Peyer's patch (tissue), 4 donors: ENCODE measurements at places on chromosomes 7 and 10.

- H3K27ac ChIP-seq, result no peak overlapping the region
- H3K36me3 ChIP-seq, result no peaks in the 10 kb centered on the region
- no peak for DNase-seq
- H3K27me3 ChIP-seq, result no peaks in the 10 kb centered on the region
- peaks cover 17% of the 10 kb centered on the region for H3K4me1 ChIP-seq
These were observed 61.8 kb downstream of the NRP1 start for GRCh38 chr10:33272635-33273034.

DNA sequence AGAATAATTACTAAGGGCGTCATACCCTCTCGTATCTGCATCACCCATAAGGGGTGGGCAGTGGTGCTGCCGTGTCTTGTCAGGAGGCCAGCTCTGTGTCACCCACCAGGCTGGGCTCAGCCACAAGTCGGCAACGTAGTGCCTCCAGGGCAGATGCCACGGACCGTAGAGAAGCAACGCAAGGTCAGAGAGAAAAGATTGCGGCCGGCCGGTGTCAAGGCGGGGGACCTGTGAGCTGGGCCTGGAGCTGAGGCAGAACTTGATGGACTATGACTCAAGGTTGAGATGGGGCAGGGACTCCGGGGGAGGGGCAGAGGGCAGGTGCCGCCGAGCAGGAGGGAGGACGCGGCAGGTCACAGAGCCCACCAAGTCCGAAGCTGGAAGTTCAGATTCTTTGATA is 29.5 kb downstream of the FOXK1 start:
- H3K4me1 ChIP-seq, result no peaks in the 10 kb centered on the region
- no peak overlapping the region for H3K4me3 ChIP-seq
- H3K27me3 ChIP-seq, result no peaks in the 10 kb centered on the region

GRCh38 chr7:126774077-126774476 is 478.7 kb downstream of the GRM8 start:
- no peak for DNase-seq
- no peaks in the 10 kb centered on the region for H3K36me3 ChIP-seq
- no peaks in the 10 kb centered on the region for H3K27me3 ChIP-seq
- no peak overlapping the region for H3K4me3 ChIP-seq

DNA sequence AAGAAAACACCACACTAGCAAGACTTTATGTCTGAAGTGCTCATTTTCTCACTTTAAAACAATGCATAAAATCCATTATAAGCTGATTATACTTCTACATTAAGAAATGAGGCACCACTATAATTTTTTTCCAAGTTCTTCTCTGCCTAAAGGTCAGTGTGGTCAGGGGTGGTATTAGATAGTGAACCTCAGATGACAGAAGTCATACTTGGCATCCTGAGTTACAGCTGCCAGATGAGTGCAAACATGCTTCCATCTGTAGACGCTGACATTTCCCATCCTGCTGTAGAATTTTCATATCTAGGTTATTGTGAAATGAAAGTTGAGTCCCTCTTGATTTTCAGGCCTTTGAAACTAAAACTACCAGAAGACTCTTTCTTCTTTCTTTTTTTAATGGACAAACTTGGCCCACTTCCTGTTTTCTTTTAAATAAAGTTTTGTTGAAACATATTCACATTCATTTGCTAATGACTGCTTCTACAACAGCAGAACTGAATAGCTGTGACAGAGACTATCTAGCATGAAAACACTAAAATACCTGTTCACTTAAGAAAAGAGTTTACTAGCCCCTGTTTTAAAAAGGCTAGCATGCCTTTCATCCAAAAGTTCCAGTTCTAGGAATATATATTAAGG is 900.8 kb downstream of the XPNPEP1 start:
- no peaks in the 10 kb centered on the region for H3K27me3 ChIP-seq
- no peaks in the 10 kb centered on the region for H3K4me1 ChIP-seq
- no peak overlapping the region for H3K27ac ChIP-seq
- no peak for DNase-seq
- H3K36me3 ChIP-seq, result no peaks in the 10 kb centered on the region
- H3K4me3 ChIP-seq, result no peak overlapping the region

GRCh38 chr7:111953611-111954010 is 252.6 kb downstream of the DOCK4 start:
- no peak for DNase-seq
- no peaks in the 10 kb centered on the region for H3K4me1 ChIP-seq
- no peak overlapping the region for H3K4me3 ChIP-seq

- no peak for DNase-seq
- H3K27me3 ChIP-seq, result no peaks in the 10 kb centered on the region
- H3K4me1 ChIP-seq, result no peaks in the 10 kb centered on the region
- H3K4me3 ChIP-seq, result no peak overlapping the region
- H3K36me3 ChIP-seq, result no peaks in the 10 kb centered on the region
These were observed 10.4 kb downstream of the CHST3 start for GRCh38 chr10:71974489-71975021.

DNA sequence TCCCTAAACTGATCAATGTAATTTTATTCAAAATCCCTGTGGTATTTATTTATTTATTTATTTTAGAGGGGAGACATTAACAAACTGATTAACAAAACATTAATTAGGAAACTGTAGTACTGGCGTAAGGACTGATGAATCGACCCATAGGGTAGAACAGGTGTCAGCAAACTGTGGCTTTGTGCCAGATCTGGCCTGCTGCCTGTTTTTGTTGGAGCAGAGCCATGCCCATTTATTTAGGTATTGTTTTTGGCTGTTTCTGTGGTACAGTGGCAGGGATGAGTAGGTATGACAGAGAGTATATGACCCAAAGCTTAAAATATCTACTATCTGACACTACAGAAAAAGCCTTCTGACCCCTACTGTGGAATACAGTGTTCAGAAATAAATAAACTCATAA is 332.5 kb upstream of the ETV1 start:
- no peak overlapping the region for H3K4me3 ChIP-seq
- H3K27me3 ChIP-seq, result no peaks in the 10 kb centered on the region
- no peak for DNase-seq
- no peaks in the 10 kb centered on the region for H3K36me3 ChIP-seq
- no peak overlapping the region for H3K27ac ChIP-seq

- no peaks in the 10 kb centered on the region for H3K36me3 ChIP-seq
- H3K27me3 ChIP-seq, result no peaks in the 10 kb centered on the region
- no peak overlapping the region for H3K27ac ChIP-seq
- no peak overlapping the region for H3K4me3 ChIP-seq
- H3K4me1 ChIP-seq, result no peaks in the 10 kb centered on the region
- no peak for DNase-seq
These were observed 219.8 kb downstream of the AUTS2 start for GRCh38 chr7:69817841-69818635.

DNA sequence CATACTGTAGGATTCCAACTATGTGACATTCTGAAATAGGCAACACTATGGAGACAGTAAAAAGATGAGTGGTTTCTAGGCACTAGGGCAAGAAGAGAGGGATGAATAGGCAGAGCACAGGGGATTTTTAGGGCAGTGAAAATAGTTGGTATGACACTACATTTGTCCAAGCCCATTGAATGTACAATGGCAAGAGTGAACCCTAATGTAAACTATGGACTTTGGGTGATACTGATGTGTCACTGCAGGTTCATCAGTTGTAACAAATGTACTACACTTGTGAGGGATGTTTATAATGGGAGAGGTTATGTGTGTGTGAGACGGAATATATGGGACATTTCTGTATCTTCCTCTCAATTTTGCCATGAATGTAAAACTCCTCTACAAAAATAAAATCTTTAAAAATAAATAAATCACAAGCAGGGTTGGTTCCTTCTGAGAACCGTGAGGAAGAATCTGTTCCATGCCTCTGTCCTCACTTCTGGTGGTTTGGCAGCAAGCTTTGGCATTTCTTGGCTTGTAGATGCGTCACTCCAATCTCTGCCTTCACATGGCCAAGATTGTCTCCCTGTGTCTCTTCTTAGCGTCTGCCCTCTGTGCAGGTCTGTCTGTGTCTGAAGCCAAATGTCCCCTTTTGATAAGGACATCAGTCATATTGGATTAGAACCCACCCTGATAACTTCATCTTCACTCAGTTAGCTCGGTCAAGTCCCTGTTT is 83.1 kb upstream of the AGBL3 start:
- DNase-seq, result no peak
- H3K27me3 ChIP-seq, result no peaks in the 10 kb centered on the region
- H3K36me3 ChIP-seq, result no peaks in the 10 kb centered on the region
- H3K27ac ChIP-seq, result peak overlapping the region; percentile 38
- H3K4me3 ChIP-seq, result no peak overlapping the region

DNA sequence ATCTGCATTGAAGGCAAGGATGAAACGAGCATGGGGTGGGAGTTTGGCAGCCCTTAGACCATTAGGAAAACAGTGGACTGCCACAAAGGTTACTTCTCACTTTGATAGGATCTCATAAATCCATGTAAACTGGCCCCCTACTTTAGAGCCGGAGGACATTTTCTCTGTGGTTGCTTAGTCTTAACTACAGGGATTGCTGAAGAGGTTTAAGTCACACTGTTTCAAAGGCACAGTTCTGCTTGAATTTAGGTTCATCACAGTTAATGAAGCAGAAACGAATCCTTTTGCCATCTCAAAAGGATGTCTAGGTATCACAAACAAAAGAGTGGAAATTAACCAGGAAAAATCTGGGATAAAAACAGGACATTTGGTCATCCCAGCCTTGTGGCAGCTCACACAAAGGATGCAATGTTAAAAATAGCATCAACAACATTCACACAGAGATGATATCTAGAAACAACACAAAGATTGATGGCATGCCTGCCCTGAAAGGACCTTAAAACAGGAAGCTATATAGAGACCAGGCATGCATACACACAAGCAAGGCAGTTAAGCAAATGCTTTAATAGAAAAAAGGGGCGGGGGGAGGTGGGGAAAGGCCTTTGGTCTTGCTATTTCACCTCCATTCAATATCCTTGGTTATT is 74.0 kb downstream of the DOCK4 start:
- H3K36me3 ChIP-seq, result no peaks in the 10 kb centered on the region
- H3K27ac ChIP-seq, result no peak overlapping the region
- H3K27me3 ChIP-seq, result no peaks in the 10 kb centered on the region
- no peak for DNase-seq

- no peaks in the 10 kb centered on the region for H3K27me3 ChIP-seq
- H3K27ac ChIP-seq, result no peak overlapping the region
- no peak for DNase-seq
- no peaks in the 10 kb centered on the region for H3K36me3 ChIP-seq
- H3K4me1 ChIP-seq, result no peaks in the 10 kb centered on the region
These were observed 94.9 kb downstream of the CHST15 start for GRCh38 chr10:123998197-123999141.

DNA sequence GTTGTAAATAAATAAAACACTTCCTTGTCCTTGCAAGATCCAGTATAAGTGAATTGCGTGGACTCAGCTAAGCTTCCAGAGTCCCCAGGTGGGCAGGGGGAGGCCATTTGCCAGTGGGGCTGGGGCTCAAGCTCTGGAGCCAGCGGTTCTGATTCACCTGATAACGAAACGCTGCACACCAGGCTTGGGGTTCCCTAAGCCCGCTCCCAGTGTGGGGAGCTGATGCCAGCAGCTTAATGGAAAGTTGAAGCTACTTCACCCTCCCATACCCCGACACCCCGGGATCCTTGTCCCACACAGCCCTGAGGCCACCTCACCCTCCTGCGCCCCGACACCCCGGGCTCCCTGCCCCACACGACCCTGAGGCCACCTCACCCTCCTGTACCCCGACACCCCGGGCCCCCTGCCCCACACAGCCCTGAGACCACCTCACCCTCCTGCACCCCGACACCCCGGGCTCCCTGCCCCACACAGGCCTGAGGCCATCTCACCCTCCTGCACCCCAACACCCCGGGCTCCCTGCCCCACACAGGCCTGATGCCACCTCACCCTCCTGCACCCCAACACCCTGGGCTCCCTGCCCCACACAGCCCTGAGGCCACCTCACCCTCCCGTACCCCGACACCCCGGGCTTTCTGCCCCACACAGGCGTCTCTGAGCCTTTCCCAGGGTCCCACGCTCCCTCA is 30.8 kb downstream of the FKBP6 start:
- no peak overlapping the region for H3K4me3 ChIP-seq
- H3K27ac ChIP-seq, result peak overlapping the region; percentile 54
- H3K4me1 ChIP-seq, result no peaks in the 10 kb centered on the region
- H3K36me3 ChIP-seq, result no peaks in the 10 kb centered on the region
- DNase-seq, result no peak

DNA sequence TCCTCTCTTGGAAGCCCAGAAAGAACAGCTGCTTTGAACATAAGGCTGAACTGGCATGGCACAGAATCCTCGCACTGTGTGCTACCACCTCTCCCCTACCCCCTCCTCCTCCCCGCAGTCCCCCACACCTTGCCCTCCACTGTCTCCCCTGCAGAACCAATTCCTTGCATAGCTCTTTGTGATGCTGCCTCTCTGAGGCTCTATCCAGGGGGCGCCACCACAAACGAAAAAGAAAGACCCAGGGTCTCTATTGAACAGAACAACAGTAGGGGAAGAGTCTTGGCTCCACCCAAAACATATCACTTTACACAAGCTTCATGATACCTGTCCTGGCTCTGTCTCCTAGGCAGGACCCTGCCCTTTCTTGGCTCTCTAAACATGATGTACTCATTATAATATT is 26.2 kb upstream of the EBLN1 start:
- H3K4me1 ChIP-seq, result no peaks in the 10 kb centered on the region
- no peak overlapping the region for H3K27ac ChIP-seq
- no peaks in the 10 kb centered on the region for H3K36me3 ChIP-seq
- H3K27me3 ChIP-seq, result no peaks in the 10 kb centered on the region
- H3K4me3 ChIP-seq, result no peak overlapping the region

DNA sequence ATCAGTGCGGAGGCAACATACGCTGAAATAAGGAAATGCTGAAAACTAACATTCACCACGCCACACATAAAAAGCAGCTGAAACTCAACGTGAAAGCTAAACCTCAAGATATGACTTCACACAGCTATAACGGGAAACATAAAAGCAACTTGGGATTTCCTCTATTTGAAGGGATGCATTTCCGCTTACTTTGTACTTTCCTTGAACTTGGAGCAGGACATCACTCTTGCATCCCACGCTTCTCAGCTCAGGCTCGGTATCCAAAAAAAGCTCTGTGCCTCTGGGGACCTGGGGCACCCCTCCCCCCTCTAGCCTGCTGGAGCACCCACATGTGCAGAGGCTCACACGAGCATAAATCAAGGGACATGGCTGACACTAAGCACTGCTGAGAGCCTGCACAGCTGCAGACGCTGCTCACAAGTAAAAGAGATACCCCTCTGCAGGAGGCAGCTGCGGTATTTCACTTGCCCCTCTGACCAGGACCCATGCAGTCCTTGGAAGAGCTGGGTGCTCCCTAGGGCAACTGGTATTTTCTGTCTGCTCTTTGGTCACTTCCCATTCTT is 34.2 kb downstream of the PARD3 start:
- no peaks in the 10 kb centered on the region for H3K4me1 ChIP-seq
- no peaks in the 10 kb centered on the region for H3K36me3 ChIP-seq
- no peak for DNase-seq
- no peaks in the 10 kb centered on the region for H3K27me3 ChIP-seq

GRCh38 chr7:107138696-107139420 is 29.9 kb upstream of the HBP1 start:
- no peaks in the 10 kb centered on the region for H3K36me3 ChIP-seq
- no peak overlapping the region for H3K27ac ChIP-seq

- H3K27ac ChIP-seq, result no peak overlapping the region
- H3K4me1 ChIP-seq, result no peaks in the 10 kb centered on the region
- H3K4me3 ChIP-seq, result no peak overlapping the region
- no peaks in the 10 kb centered on the region for H3K36me3 ChIP-seq
- no peaks in the 10 kb centered on the region for H3K27me3 ChIP-seq
These were observed 24.6 kb upstream of the STEAP4 start for GRCh38 chr7:88331322-88331721.
